Cortex of kidney (tissue), 1 donor: ENCODE measurements at places on chromosomes 1 and 21.

GRCh38 chr1:193856261-193856660 lies 669.8 kb upstream of the B3GALT2 start:
- DNase-seq, result no peak

- DNase-seq, result no peak
Measured at GRCh38 chr1:167114725-167115124, 20.9 kb downstream of the STYXL2 start.

- DNase-seq, result no peak
Measured at GRCh38 chr1:33353531-33353930, 32.6 kb upstream of the A3GALT2 start.

- DNase-seq, result no peak
Measured at GRCh38 chr1:93967306-93967705, 58.1 kb upstream of the GCLM start.

GRCh38 chr1:6444377-6444776 lies 19.8 kb downstream of the ESPN start:
- no peak for DNase-seq
